ENCODE measurements at places on chromosomes 5 and 9.
A peak's percentile ranks its signal among the peaks of the same experiment; 100 is the strongest.

DNA sequence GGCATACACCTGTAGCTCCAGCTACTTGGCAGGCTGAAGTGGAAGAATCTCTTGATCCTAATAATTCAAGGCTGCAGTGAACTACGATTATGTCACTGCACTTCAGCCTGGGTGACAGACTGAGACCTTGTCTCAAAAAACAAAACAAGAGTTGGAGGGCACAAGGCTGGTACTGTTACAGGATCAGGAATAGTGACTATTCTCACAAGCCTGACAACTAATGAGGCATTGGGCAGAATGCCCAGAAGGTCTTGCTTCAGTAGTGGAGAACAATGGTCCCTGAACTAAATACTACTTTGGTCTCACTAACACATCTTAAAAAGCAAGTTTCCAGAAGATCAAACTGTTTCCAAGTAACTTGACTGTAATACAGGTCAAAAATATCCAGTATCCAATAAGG lies 182.9 kb upstream of the RFX3 start:
- DNase-seq = peak; percentile 58

GRCh38 chr5:117690612-117691011 lies 1116.0 kb upstream of the SEMA6A start:
- no peak for DNase-seq

DNA sequence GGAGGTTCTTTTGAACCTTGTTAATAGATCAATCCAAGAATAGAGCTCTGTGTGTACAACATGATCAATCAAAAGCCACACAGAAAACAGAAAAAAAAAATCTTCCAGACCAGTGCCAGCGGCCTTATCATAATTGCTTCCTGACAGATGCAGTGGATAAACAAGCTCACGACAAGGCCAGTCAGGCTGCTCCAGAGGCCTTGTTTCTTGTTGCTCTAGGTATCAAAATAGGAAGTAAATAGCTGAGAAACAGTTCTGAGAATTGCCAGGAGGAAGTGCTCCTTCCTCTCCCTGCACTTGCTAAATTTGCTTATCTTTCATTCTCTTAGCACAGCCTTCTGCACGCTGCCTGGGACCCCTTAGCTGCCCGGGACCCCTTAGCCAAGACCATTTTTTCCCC lies 199.0 kb upstream of the TARS1 start:
- DNase-seq = peak; percentile 95

DNA sequence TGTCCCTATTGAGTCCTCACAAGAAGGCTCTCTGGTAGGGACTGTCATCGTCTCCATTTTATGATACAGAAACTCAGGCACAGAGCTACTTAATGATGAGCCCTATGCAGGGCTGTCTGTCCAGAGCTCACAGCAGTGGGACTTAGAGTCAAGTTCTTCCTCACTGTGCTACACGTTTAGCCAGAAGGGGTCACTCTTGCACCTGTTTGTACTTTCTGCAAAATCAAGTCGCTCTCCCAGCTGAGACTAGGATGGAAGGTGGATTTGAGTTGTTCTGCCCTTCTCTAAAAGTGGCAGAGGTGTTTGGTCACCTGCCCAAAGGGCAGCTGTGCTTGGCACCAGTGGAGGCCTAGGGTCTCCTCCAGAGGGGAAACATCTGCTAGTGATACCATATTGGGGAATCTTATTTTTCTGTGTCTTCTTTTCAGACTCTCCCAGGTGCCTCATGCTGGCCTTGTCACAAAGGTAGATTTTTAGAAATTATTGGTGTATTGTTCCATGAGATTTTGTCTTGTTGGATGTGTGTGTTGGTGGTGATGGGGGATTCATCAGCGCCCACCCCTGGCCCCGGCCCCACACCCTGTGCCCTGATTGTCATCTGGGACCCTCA lies 104.2 kb downstream of the PPARGC1B start:
- DNase-seq = peak; percentile 96

GRCh38 chr5:36305571-36306326 lies 4.0 kb upstream of the RANBP3L start:
- peak; percentile 67 for DNase-seq

- DNase-seq = no peak
Observed at GRCh38 chr9:99008203-99008602, 64.5 kb downstream of the COL15A1 start.

GRCh38 chr5:159202151-159202550 lies 7.2 kb downstream of the RNF145 start:
- no peak for DNase-seq

GRCh38 chr9:36949466-36949865 lies 84.6 kb downstream of the PAX5 start:
- DNase-seq = no peak

DNA sequence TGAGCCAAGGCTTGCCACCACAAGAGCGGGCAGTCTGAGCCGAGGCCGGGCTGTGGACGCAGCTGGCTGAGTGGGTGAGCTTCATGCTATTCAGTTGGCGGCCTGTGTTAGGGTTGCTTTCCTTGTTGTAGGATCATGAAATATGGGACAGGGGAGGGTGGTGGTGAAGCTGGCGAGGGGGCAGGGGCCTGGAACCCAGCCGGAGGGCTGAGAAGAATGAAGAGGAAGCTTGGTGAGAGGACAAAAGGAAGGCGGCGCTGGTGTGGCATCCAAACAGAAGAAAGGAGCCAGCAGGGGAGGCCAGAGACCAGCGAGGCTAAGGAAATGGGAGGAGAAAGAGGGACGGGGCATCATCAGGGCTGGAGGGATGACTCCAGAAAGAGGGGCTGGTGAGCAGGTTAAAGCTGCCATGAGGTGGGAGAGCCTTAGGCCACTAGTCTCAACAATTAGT lies 18.3 kb downstream of the RALGPS1 start:
- no peak for DNase-seq

- DNase-seq = no peak
Observed at GRCh38 chr5:137693307-137693950, 42.5 kb downstream of the KLHL3 start.

DNA sequence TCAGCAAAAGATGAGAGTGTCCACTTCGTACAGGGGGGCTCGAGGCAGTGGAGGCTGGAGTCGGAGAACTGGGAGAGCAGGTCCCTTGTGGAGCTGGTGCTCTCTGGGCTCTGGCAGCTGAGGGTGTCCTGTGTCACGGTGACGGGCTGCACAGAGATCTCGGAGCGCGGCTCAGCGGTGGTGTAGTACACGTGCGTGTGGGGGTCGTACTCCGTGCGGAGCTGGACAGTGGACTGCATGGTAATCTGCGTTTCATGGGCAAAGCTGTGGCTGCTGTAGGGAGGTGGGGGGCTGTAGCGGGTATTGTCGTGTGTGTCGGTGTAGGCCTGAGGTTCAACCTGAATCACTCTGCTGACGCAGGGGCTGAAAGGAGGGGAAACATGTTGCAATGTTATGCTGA lies 48.0 kb downstream of the PTCH1 start:
- no peak for DNase-seq

GRCh38 chr5:43320846-43321245 lies 7.6 kb upstream of the HMGCS1 start:
- no peak for DNase-seq

DNA sequence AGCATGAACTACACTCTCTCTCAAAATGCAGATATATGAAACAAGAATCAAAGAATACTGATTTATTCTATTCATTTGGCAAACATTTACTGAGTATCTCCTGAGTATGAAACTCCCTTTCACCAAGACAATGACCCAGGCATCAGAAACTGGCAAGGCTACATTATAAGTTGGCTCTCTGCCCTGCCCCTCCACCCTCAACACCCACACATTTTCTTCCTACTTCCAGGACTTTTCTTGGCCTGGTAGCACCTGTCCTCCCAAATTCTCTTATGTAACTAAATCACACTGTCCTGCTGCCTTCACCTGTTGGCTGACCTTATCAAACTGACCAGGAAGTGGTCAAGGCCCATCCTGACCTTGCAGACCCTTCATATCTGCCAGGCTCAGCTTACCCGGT lies 3.5 kb downstream of the RASEF start:
- DNase-seq = no peak

DNA sequence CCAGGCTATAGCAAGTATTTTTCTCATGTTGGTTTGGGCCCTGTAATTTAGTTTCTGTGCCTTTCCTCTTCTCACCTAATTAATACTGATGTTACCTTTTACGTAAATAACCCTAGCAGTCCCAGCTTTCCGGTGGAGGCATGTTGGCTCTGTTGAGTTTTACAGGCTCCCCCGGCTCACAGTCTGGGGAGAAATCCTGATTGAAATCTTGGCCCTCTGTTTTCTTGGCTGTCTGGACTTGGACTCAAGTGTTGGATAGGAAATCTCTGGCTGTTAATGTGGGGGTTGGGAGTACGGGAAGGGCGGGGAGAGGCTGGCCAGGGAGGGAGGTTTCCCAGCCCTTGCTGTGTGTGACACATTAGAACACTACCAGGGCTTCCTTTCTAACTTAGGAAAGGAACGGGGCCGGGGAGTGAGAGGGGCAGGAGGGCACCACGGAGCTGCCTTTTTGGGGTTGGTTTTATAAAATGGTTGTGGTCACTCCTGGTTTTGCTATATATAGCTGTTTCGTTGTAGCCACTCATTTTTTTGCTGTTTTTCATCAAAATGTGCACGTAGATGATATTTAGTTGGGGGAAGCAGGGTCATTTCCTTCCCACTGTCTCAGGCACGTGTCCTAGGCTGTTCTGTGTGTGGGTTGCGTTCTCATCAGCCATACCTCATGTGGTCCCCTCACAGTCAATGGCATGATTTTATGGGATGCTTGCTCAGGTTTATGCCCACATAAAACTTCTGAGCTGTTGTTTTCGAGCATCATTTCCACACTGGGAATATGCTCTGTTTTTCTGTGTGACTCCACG lies 11.0 kb downstream of the TRIO start:
- DNase-seq = peak; percentile 93

DNA sequence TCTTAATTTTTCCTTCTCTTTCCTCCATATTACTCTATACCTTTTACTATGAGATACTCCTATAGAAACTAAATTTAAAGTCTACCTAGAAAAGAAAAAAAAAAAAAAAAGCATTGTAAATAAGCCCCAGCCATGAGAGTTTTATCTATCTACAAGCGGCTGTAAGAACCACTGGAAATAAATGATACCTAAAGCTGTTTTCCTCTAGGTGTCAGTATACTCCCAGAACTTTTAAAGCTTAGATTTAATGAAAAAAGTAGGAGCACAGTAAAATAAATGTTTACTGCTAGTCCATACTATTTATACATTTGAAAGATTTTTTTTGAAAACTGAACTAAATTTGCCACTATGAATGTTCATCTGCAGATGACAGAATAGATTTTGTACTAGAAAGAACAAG lies 26.2 kb downstream of the TYRP1 start:
- peak; percentile 56 for DNase-seq

DNA sequence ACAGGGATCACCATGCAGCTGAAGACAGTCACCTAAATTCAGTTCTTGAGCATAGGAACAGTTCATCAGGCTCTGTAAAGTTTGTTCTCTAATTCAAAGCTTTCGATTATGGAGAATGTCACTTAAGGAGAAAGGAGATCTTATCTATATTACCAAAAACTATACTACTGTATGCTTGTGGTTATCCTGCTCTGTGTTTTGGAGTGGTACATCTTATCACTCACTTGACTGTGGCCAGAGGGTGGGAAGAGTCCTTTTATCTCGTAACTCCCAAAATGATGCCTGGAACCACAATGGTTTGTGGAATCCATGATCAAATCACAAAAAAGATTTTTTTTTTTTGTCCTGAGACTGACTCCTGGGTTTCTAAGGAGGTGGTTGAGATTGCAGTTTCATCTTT lies 230.7 kb downstream of the COMMD10 start:
- no peak for DNase-seq

DNA sequence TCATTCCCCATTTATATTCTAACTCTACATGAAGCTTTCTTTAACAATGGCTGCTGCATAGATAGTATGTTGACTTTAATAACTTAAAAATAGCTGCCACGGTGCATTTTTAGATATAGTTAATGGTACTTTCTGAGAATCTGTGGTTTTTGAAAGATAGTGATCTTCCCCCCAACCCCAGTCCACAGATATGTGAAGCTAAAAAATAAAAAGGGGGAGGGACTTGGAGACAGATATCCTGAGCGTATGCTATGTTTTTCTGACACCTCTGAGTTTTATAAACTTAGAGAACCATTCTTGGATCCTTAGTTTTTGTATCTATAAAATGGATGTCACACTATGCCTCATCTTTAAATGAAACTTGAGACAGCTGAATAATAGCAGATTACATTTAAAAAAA lies 120.5 kb downstream of the SNX18 start:
- DNase-seq = no peak

DNA sequence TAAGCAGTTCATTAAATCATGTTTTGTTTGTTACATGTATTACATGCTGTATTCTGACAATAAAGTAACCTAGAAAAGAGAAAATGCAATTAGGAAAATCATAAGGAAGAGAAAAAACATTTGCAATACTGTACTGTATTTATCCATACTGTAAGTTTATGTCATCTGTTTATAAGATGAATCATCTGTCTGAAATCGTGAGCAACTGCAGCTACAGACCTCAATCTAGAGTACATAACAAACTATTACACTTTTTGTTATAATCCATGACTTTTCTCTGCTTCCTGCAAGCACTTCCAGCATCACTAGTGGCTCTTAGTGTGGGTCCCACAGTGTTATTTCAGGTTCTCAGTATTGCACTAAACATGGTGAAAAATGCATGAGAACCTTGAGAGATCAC lies 144.4 kb upstream of the NR4A3 start:
- no peak for DNase-seq

DNA sequence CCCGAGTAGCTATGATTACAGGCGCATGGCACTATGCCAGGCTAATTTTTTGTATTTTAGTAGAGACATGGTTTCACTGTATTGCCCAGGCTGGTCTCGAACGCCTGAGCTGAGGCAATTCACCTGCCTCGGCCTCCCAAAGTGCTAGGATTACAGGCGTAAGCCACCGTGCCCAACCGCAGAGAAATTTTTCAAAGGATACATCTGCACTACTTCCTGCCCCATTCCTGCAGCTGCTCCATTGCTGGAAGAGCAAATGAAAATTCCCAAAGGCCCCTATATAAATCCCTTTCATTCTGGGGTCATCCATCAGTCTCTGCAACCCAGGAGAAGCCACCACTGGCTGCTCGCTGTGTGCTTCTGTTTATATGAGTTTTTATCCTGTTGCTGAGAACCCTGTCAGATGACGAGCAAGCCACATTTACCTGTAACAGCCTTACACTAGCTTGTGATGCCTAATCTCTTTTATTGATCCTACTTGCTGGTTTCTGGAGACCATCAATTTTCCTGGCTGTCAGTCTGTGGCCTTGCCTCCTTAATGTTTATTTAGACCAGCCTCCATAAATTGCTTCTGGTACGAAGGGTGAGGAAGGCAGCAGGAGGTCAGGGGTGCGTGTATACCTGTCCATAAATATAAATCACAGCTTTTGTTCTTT lies 925.3 kb downstream of the TLE4 start:
- no peak for DNase-seq

- no peak for DNase-seq
Observed at GRCh38 chr5:585962-586628, 26.0 kb upstream of the CEP72 start.

- no peak for DNase-seq
Observed at GRCh38 chr5:111211341-111211740, 12.8 kb upstream of the CAMK4 start.

DNA sequence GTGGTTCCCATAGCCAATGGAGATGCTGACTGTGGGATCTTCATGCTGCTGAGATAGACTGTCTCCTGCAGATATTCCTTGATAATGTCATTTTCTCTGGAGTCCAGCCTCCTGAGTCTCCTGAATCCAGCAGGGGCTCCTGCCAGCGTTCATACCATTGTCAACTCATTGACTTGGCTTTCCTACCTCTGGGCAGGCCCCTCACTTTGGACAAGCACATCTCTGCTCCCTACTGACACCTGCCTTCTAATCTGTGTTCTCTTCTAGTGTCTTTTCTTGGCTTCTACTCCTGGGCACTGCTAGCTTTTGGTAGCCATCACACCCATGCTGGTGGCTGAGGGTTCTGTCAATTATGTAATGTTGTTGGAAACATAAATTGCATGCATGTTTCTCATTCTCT lies 138.0 kb downstream of the ADCY2 start:
- DNase-seq = no peak

GRCh38 chr5:32095261-32095671 lies 78.9 kb downstream of the GOLPH3 start:
- no peak for DNase-seq
